ENCODE measurements at places on chromosomes 7 and 10. TPM values are rescaled to one million over a fixed set of nuclear protein-coding genes. Genes with fewer than 3 reads are reported as not detected.

SPAM1 gene
- total RNA-seq = not detected

SPDYE9 gene
- total RNA-seq = not detected

ZNF485 gene
- 2.8 TPM for total RNA-seq

C10orf67 gene
- not detected for total RNA-seq

ELN gene
- 0.23 TPM for total RNA-seq

UROS gene
- total RNA-seq = 71.2 TPM

CYP3A4 gene
- 0.11 TPM for total RNA-seq

TUBAL3 gene
- total RNA-seq = 0.23 TPM

CHAT gene
- total RNA-seq = not detected

GPR37 gene
- 0.65 TPM for total RNA-seq

PHTF2 gene
- total RNA-seq = 77.6 TPM

PILRA gene
- total RNA-seq = 0.69 TPM

PARG gene
- 22.6 TPM for total RNA-seq

ATRNL1 gene
- total RNA-seq = 7.1 TPM

IDI2 gene
- not detected for total RNA-seq

KCP gene
- 0.06 TPM for total RNA-seq

CAV1 gene
- total RNA-seq = 514 TPM

NUTM2E gene
- total RNA-seq = under 0.01 TPM

DPYSL4 gene
- 6.7 TPM for total RNA-seq

GRID1 gene
- not detected for total RNA-seq

MYO1G gene
- total RNA-seq = 0.34 TPM

MYL10 gene
- not detected for total RNA-seq

PNLIPRP1 gene
- total RNA-seq = not detected
